ENCODE measurements at places on chromosomes 7 and 10. TPM values are rescaled to one million over a fixed set of nuclear protein-coding genes. Genes with fewer than 3 reads are reported as not detected.

ETV1 gene
- 45.9 TPM for total RNA-seq

SRRM3 gene
- 0.21 TPM for total RNA-seq

UCN3 gene
- total RNA-seq: not detected

DNA sequence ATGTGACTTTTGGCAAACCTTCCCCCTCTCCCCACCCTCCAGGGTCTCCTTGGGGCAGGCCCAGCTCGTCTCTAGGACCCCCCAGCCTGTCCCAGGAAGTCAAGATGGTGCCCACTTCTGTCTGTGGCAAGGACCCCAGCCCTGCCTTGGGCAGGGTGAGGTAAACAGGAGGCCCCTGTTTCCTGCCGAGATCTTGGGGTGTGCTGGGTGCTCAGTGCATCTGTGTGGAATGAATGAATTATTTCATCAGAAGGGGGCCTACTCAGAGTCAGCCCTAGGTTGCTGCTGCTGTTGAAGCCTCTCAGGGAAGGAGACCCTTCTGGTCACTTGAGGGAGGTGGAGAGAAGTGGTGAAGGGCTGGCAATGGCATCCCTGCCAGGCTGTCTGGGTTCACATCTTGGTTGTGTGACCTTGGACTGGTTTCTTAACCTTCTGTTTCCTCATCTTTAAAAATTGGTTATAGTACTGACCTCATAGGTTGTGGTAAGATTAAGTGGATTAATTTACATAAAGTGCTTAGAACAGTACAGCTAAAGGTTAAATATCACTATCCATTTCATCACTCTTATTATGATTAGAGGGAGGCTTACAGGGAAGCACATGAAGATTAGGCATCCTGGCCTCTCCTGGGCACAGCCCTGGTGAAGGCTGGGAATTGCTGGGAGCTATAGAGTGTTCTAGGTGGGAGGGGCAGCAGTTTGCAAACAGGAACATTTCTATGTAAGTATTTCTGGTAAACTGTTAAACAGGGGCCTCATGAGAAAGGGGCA lies 67.7 kb downstream of the ZMIZ1 start:
- no peaks in the 10 kb centered on the region for H3K27me3 ChIP-seq
- DNase-seq: no peak
- H3K27ac ChIP-seq: no peak overlapping the region
- H3K36me3 ChIP-seq: peaks cover 6% of the 10 kb centered on the region
- no peak overlapping the region for H3K4me3 ChIP-seq
- H3K4me1 ChIP-seq: peaks cover 8% of the 10 kb centered on the region

DNA sequence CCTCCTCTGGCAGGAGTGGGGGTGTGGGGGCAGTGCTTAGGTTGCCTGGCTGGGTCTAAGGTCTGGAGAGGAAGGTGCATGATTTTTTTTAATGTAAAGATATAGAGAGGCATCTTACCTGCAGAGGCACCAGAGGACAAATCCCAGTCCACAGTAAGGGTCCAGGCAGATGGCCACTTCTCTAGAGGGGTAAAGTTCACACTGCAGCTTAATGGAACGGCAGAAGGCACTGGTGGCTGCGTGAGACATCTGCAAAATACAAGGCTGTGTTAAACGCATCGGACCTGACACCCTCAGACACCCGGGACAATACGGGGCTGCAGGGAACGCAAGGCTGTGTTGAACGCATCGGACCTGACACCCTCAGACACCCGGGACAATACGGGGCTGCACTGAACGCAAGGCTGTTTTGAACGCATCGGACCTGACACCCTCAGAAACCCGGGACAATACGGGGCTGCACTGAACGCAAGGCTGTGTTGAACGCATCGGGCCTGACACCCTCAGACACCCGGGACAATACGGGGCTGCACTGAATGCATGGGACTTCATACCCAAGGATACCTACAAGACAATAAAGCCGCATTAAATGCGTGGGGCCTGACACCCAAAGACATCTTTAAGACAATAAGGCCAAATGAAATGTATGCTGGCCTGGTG lies 206.0 kb downstream of the ZMYND11 start:
- no peak overlapping the region for H3K27ac ChIP-seq
- H3K36me3 ChIP-seq: no peaks in the 10 kb centered on the region
- no peak overlapping the region for H3K4me3 ChIP-seq
- peaks cover 33% of the 10 kb centered on the region for H3K4me1 ChIP-seq

- no peaks in the 10 kb centered on the region for H3K36me3 ChIP-seq
- no peaks in the 10 kb centered on the region for H3K4me1 ChIP-seq
- peaks cover 72% of the 10 kb centered on the region for H3K27me3 ChIP-seq
- no peak overlapping the region for H3K4me3 ChIP-seq
- H3K27ac ChIP-seq: no peak overlapping the region
These were observed 533.1 kb downstream of the KCNMA1 start for GRCh38 chr10:77104459-77104980.

GRCh38 chr7:6160191-6160623 lies 112.2 kb downstream of the CYTH3 start:
- DNase-seq: peak; percentile 58
- no peak overlapping the region for H3K4me3 ChIP-seq
- no peak overlapping the region for H3K27ac ChIP-seq
- no peaks in the 10 kb centered on the region for H3K4me1 ChIP-seq
- H3K36me3 ChIP-seq: peaks cover 88% of the 10 kb centered on the region

DNA sequence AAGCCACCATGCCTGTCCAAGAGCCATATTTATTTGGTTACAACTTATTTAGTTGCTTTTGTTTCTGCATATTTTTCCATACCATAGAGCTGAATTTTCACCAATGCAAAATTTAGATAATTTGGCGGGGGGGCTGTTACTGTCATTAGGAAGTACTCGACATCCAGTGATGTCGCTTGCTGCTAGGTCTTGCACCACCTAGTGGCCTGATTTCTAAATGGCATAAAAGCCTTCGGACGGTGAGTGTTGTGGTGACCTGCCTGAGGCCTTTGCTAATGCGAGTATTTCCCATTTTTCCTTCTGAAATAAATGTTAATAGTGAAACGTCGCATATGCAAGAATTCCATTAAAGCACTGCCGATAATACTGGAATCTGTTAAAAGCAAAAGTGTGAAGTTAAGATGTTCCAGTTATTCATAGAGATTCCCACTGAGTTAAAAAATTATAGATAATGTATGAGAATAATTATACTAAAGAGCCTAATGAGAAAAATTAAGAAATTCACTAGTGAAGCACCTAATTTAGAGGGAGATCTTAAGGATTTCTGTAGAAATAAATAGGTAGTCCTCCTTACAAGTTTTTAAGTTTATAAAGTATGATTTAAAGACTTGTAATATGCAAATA lies 86.1 kb upstream of the DNAJB6 start:
- no peaks in the 10 kb centered on the region for H3K27me3 ChIP-seq
- H3K4me1 ChIP-seq: no peaks in the 10 kb centered on the region
- peak; percentile 61 for DNase-seq
- H3K36me3 ChIP-seq: peaks cover 32% of the 10 kb centered on the region
- H3K27ac ChIP-seq: no peak overlapping the region

GRCh38 chr10:54554028-54554427 lies 247.0 kb downstream of the PCDH15 start:
- no peaks in the 10 kb centered on the region for H3K4me1 ChIP-seq
- H3K27me3 ChIP-seq: no peaks in the 10 kb centered on the region
- no peak overlapping the region for H3K27ac ChIP-seq
- DNase-seq: no peak
- no peaks in the 10 kb centered on the region for H3K36me3 ChIP-seq

DNA sequence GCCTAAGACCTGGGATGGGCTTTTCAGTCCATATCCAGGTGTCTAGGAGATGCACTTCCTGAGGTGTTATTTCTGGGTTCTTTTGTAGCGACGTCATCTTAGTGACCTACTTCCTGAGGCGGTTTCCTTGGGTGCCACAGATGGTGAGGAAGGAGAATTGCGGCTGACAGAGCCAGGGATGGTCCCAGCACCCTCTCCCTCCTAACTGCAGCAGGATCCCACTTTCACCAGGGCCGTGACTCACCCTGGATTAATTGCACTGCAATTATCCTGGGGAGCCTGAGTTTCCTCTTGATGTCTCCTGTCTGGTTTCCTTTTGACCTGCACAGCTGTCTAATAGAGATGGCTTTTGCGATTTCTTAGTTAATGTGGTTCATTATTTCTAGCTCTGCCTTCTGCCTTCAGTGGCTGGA lies 271.7 kb downstream of the TCF7L2 start:
- no peaks in the 10 kb centered on the region for H3K4me1 ChIP-seq
- no peaks in the 10 kb centered on the region for H3K36me3 ChIP-seq
- no peak overlapping the region for H3K4me3 ChIP-seq
- peaks cover 40% of the 10 kb centered on the region for H3K27me3 ChIP-seq
- no peak for DNase-seq
- H3K27ac ChIP-seq: no peak overlapping the region

DNA sequence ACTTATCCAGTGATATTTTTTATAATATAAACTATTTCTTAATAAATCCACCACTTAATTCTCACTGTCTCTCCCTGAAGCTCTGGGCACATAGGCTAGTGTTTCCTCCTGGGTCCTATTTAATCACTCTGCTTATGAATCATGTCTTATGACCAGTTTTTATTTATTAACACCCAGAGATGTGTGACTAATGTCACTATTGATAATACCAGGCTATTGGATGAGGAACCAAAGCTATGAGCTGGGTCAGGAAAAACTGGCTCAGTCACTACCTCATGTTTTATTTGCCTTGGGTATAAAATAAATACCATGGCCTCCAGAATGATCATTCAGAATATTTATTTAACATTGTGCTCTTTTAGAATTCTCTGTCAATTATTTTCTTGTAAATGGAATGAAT lies 5.2 kb downstream of the SEMA3E start:
- no peaks in the 10 kb centered on the region for H3K27me3 ChIP-seq
- peaks cover 10% of the 10 kb centered on the region for H3K36me3 ChIP-seq
- H3K27ac ChIP-seq: peak overlapping the region; percentile 88
- peak overlapping the region; percentile 51 for H3K4me3 ChIP-seq
- H3K4me1 ChIP-seq: peaks cover 43% of the 10 kb centered on the region

DNA sequence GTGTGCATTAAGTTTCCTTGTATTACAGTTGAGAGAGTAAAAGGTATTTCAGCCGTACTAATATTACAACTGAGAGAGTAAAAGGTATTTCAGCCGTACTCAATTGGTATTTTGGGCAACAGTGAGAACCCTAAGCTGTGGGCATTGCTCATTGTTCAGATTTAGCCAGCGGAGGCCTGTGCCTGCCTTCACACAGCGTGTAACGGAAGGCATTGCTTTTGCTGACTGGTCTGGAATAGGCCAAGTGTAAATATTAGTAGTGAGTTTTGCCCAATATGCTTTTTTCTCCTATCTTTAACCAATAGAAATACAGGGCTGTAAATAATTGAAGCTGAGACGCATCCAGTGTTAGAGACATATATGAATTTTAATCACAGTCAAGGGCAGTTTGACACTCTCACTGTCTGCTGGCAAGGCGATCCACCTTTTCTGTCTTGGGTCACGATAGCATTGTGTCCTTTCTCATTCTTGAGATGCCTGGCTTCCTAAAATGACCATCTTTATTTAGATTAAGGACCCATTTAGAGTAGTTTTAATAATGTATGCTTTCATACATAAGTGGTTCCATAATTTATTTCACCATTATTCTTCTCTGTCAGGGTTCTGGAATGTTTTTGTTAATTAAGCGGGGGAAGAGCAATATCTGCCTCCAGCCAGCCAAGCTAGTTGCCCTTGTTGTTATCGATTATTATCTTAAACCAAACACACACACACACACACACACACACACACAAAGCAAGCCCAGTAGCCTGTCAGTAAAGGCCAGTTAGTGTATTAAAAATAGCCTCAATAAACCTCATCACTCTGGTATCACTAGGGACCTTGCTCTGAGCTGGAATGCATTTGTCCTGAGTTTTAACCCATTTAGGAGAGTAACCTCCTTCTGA lies 130.7 kb downstream of the CELF2 start:
- H3K36me3 ChIP-seq: no peaks in the 10 kb centered on the region
- no peak for DNase-seq
- peaks cover 2% of the 10 kb centered on the region for H3K27me3 ChIP-seq

DNA sequence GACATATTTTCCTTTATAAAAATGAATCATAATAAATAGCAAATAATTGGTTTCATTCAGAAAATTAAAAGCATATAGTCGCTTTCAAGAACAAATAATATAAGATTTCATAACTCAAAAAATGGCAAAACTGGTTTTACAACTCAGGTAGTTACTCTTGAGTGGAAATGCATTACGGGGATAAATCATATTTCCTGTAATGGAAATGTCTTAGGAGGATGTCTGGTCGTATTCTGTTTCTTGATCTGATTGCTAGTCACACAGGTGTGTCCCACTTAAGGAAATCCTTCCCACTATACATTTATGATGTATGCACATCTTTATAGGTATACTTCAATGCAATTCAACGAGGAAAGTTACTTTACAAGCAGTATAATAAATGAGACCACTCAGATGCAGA lies 20.7 kb downstream of the NRAP start:
- H3K36me3 ChIP-seq: no peaks in the 10 kb centered on the region
- no peak overlapping the region for H3K4me3 ChIP-seq
- no peaks in the 10 kb centered on the region for H3K4me1 ChIP-seq
- no peak overlapping the region for H3K27ac ChIP-seq
- peaks cover 76% of the 10 kb centered on the region for H3K27me3 ChIP-seq
- DNase-seq: no peak

DNA sequence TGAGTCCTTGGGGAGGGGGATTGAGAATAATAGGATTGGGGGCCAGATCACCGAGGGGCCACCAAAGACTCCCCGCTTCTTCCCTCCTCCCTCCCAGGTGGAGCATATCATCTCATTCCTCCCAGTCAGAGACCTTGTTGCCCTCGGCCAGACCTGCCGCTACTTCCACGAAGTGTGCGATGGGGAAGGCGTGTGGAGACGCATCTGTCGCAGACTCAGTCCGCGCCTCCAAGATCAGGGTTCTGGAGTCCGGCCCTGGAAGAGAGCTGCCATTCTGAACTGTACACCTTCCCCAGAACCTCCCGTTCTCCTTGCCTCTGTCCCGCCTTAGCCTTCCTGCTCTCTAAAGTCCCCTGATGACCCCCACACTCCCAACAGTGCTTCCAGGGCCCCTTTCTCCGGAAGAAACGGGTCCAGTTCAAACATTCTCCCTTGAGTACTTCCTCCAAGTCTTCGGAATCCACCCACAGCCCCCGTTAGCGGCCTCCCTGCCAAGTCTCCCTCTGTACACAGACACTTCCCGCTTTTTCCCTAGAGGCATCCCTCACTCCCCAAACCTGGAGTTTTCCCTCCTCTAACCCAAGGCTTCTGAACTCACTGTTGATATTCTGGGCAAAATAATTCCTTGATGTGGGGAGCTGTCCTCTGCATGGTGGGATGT lies 4.1 kb downstream of the FBXO24 start:
- H3K4me1 ChIP-seq: no peaks in the 10 kb centered on the region
- no peak for DNase-seq
- H3K36me3 ChIP-seq: peaks cover 16% of the 10 kb centered on the region

DNA sequence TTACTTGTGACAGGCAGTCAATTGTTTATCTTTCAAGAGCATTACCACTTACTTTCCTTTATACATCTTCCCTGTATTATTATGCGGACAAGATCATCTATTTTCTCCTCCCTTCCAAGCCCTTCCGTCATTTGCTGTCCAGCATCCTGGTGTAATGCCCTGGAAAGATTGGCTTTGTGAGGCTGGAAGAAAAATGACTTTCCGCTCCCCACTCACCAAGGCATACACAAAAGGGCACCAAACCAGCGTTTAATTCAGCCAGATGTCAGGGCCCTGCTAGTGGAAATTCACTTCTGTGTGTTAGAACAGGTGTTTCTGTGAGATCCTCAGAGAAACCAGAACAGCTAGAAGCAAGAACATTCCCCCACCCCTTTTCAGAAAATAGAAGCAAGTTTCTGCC lies 128.1 kb upstream of the NANOS1 start:
- H3K27ac ChIP-seq: no peak overlapping the region
- DNase-seq: no peak
- H3K4me1 ChIP-seq: no peaks in the 10 kb centered on the region
- H3K36me3 ChIP-seq: no peaks in the 10 kb centered on the region
- H3K4me3 ChIP-seq: no peak overlapping the region
- no peaks in the 10 kb centered on the region for H3K27me3 ChIP-seq

- no peak for DNase-seq
- H3K4me1 ChIP-seq: peaks cover 19% of the 10 kb centered on the region
- peaks cover 73% of the 10 kb centered on the region for H3K27me3 ChIP-seq
- H3K27ac ChIP-seq: no peak overlapping the region
These were observed 20.0 kb upstream of the GALNTL5 start for GRCh38 chr7:151936207-151936606.
